ENCODE measurements at places on chromosomes 11 and 22.

DNA sequence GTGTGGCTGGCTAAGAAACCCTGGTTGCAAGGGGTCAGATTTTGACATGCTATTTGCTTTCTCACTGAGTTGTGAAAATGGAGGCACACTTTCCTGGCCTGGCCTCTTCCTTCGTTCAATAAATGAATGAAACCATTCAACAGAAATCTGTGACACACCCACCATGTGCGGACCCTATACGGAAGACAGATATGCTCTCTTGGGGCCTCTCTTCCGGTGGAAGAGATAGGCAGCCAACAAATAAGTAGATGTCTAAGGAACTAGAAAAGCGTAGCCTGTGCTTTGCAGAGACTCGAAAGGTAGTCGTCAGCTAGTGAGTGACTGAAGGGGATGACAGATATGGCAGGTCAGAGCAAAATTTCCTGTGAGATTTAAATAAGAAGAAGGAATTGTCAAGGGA is 5.3 kb downstream of the KCNQ1OT1 start:
- no peak for DNase-seq

DNA sequence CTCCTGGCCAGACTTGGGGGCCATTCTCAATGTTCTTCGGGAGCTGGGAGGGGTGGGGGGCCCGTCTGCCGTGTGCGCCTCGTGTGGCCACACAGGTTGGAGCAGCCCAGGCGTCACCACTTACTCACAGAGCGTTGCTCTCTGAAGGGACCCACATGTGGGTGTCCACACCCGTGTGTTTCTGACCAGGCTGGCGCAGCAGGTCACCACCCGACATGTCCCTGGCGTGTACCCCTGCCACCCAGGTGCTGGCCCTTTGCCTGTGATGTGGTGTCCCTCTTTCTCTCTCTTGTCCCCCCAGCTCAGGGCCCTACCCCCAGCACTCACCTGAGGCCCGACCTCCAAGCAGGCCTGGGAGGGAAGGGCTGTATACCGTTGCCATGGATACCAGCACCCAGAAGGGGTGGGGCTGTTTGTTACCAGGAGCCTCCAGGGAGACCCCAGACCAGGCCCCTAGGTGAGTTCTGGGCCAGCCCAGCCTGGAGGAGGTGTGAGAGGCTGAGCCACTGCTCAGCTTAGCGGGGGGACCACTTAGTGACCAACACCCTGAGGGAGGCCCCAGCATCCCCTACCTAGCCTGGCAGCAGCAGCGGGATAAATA is 1.4 kb downstream of the LMNTD2 start:
- no peak for DNase-seq

DNA sequence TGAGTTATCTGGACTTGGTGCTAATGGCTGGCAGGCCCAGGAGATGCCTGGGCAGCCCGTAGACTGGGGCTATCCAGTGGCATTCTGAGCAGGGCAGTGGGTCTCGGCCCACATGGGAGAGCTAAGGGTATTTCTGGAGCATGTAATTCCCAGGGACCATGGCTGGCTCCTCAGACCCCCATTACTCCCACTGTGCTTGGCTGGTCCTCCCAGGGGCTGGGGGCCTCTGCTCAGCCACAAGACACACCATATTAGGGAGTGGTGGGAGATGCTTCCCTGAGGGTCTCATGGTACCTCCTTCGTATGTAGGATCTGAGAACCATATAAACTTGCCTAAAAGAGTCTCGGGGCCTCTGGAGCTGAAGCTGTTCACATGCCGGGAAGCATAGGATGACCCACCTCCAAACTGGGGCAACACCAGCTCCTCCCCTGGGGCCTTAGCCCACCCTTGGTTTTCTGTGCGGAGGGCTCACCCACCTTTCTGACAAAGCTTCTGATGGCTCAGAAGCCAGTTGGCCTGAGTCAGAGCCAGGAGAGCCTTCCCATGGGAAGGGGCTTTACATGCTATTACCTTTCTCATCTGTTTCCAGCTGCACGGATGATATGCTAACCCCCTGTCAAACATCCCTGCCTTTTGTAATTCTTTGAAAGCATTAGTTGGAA is 9.5 kb upstream of the FTH1 start:
- no peak for DNase-seq

- no peak for DNase-seq
Observed at GRCh38 chr11:85721191-85721590, 35.2 kb upstream of the CCDC89 start.

DNA sequence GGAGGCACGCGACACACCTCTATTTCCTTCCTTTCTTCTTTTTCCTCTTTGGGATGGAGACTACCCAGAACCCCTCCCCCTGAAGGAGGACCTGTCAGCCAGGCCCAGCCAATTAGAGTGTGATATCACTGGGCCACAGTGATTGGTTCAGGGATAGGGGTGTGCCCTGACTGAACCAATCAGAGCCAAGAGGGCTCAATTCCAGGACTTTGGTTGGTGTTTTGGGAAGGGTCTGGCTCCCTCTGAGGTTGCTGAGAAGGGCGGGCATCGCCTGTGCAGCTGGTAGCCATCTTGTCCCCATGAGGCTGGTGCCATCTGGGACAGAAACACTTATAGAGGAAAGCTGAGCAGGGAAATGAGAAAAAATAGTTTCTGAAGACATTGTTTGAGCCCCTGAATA is 71.4 kb downstream of the CHST1 start:
- no peak for DNase-seq

DNA sequence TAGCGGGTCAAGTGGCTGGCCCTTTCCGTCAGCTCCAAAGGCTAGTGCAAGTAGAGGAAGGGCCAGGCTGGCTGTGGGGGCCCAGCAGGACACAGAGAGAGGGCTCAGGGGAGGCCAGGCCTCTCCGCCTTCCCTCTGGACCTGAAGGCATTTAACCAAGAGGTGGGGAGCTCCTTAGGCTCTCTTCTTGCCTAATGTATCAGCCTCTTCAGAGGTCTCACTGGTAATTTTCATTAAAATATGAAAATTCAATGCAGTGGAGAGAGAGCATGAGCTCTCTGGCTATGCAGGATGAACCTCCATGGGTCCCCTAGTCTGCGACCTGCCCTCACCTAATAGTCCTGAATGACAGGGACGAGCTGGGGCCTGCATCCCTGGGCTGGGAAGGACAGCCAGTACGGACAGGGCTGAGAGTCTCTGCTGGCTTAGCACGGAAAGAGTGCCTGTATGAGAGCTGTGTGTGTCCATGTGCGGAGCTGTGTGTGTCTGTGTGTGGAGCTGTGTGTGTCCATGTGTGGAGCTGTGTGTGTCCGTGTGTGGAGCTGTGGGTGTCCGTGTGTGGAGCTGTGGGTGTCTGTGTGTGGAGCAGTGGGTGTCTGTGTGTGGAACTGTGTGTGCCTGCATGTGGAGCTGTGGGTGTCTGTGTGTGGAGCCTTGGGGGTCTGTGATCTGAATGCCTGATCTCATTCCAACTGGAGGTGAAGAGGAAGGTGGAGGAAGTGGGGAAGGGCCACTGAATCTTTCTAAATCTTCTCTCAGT is 2.4 kb downstream of the ALX4 start:
- DNase-seq = no peak

DNA sequence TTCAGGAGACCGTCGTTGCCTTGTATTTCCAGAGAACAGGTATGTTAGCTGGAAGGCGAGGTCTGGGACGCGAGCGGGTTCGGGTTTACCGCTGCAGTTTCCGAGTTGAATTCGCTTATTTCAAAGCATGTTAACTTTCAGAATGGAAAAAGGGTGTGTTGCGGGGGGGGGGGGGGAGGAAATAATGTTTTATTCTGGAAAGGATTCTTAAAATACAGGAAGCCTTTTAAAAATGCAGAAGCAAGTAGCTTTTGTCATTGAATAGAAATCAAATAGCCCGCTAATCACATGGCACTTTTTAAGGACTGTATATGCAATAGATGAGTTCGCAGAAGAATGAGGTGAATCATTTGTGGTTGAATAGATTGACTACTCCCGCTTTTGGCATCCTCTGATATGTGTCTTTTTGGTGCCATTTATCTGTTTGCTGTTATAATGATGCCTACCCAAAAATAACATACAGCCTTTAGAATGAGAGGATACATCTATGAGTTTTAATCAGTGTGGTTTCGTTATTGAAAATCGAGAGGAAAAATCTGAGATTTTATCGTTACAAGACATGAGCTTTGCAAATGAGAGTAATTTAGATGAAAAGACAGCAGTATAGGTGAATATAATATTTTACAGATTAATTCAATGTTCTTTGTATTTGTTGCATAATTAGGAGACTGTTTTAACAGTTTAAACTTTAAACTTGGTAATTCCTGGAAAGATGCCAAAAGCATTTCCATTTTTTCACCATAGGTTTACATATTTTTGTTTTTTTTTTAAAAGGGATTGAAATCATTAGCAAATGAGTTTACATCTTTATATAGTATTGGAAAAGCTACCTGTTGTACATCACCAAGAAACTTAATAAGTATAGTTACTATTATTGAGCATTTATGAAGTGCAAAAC is 1.7 kb downstream of the PDE3B start:
- no peak for DNase-seq

GRCh38 chr11:62132191-62132590 is 8.4 kb downstream of the INCENP start:
- DNase-seq = no peak

GRCh38 chr22:27868732-27869282 is 50.2 kb downstream of the PITPNB start:
- no peak for DNase-seq

DNA sequence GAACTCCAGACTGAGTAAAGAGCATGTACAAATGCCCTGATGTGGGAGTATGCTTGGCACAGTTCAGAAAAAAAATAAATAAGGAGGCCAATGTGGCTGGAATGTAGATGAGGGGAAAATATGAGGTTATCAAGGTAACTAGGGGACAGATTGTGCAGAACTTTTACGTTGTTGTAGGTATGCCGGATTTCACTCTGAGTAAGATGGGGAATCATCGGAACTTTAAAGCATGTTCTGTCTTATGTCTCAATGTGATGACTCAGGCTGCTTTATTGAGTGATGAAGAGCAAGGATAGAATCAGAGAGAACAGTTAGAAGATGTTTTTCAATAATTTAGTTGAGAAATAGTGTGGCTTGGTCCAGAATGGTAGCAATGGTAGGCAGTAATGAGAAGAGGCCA is 130.4 kb downstream of the C11orf87 start:
- no peak for DNase-seq

GRCh38 chr22:39942439-39943230 is 17.6 kb upstream of the TMA7B start:
- no peak for DNase-seq

DNA sequence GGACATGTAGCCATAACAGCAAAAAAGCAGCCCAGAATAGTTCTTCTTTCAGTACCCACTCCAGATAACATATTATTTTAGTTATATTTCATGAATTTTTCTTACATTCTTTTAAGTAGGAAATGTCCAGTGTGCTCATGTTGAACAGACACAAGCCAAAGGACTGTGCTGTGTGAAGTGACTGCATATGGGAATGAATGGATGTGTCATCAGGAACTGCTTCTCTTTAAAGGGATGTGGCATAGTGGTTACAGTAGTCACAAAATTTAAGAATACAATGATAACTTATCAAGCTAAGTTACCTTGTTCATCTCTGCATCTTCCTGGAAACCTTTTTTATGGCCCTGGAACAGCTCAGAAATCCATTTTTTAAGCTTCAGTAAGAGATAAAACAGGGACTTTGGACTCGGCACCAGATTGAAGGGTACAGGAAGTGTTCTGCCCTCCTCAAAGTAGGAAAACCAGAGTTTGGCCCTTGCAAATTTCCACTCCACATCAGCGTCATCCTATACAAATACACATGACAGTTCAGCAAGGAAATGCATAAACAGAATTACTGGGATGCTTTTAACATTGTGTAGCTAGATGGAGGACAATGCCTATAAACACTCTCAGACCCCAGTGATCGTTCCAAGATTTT is 112.8 kb downstream of the TRPC6 start:
- DNase-seq = peak; percentile 42

- peak; percentile 10 for DNase-seq
Observed at GRCh38 chr11:105719073-105719822, 109.4 kb downstream of the GRIA4 start.

DNA sequence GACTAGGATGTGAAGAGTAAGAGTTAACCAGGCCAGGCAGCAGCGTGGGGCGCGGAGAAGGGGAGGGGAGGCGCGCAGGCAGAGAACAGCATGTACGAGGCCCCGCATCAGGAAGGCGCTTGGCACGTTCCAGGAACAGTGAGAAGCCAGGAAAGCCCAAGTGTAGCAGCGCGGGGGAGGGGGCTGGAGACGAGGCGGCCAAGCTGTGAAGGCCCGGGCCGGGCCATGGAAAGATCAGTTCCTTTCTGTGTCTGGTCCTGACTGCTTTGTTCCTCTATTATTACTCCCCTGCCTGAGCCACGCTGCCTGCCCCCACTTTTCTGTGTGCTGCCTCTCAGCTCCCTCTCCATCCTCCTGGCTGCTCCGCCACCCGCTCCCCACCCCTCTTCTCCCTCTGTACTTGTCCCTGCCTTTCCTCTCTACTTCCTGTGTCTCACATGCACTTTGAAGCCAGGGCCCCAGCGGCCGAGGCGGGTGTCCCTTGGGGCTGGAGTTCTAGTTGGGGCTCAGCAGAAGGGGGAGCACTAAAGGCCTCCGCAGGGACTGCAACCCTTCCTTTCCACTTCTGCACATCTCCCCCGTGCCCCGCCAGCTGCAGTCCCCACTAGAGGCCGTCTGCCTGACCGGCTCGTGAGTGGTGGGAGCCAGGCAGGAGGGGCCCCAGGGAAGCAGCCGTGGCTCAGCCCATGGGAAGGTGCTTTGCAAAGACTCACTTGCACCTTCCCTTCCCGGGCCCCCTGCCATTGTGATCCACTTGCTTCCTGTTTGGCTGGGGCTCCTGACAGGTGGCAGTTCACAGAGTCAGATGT is 63.7 kb downstream of the PRDM11 start:
- no peak for DNase-seq

GRCh38 chr22:49432897-49433443 is 394.7 kb downstream of the BRD1 start:
- DNase-seq = no peak

- DNase-seq = no peak
Observed at GRCh38 chr11:124233376-124233775, 7.5 kb upstream of the OR8G1 start.

Data from AG04450 (cell line).